Nephron progenitor cell (in vitro differentiated cells): ENCODE measurements at places on chromosomes 12 and 14.

GRCh38 chr12:97426492-97427116 lies 36.0 kb upstream of the RMST start:
- no peak for DNase-seq

DNA sequence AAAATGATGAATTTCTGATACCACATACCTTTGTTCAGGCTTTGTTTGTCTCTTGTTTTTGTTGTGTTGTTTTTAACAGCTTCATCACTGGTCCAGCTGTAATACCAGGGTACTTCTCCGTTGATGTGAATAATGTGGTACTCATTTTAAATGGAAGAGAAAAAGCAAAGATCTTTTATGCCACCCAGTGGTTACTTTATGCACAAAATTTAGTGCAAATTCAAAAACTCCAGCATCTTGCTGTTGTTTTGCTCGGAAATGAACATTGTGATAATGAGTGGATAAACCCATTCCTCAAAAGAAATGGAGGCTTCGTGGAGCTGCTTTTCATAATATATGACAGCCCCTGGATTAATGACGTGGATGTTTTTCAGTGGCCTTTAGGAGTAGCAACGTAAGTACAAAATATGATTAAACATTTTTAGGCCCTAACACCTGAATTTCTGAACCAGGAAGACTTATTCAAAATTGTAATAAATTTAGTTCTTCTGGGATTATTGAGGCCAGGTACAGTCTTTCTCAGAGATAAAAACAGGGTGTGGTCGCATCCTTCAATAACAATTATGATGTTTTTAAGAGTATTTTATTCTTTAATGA lies 22.4 kb downstream of the RXYLT1 start:
- DNase-seq, result no peak

DNA sequence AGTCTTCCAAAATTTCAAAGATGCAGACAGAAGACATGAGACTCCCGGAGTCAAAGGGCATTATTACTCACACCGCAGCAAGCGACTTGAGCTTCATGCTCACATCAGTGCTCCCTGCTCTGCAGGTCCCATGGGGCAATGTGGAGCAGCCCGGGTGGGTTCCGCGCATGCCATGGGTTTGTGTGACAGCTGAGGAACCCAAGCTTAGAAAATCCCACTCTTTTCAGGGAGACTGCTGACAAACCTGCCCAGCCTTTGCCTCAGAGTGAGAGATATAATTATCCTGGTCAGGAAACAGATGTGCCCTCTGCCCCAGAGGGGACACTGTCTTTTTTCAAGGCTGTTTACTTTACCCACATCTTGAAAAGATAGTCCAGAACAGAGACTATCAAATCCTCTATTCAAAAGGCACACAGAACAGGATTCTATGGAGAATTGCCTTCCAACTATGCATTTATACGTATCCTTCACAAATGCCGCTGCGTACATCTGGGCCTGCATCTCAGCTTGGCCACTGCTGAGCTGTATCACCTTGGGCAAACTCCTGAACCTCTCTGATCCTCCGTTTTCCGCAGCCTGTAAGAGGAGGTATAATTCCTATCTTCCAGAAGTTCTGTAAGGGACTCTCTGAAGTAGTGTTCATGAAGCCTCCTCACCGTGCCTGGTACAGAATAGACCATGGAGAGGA lies 16.0 kb downstream of the C14orf132 start:
- peak; percentile 10 for DNase-seq

DNA sequence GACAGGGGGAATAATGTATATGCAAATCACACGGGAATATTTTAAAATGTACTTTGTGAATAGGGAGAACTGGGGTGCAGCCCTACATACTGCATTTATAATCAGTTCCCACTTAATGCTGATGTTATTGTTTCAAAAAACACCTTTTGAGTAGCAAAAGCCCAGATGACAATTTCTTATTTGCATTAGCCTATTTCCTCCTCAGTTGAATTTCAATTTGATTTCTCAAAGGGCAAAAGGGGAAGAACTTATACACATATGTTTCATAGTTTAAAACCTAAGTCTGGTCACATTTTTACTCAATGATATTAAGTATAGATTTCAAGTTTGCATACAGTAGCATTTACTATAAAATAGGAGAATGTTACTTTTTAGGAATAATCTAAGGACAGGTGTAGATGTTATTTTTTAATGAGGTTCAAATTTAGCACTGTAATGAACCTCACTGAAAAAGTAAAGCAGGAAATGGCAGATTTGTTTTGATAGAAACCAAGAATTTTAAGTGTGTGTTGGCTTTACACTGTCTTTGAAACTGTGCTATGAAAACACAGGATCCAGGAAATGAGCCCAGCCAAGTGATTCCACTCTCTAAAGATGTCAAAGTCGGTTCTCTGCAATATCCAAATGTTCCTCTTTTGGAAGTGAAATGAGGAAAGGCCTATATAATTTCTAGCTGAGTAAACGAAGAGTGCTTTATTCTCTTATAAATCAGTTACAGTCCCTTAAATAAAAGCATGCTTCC lies 367.4 kb downstream of the BTG1 start:
- no peak for DNase-seq

DNA sequence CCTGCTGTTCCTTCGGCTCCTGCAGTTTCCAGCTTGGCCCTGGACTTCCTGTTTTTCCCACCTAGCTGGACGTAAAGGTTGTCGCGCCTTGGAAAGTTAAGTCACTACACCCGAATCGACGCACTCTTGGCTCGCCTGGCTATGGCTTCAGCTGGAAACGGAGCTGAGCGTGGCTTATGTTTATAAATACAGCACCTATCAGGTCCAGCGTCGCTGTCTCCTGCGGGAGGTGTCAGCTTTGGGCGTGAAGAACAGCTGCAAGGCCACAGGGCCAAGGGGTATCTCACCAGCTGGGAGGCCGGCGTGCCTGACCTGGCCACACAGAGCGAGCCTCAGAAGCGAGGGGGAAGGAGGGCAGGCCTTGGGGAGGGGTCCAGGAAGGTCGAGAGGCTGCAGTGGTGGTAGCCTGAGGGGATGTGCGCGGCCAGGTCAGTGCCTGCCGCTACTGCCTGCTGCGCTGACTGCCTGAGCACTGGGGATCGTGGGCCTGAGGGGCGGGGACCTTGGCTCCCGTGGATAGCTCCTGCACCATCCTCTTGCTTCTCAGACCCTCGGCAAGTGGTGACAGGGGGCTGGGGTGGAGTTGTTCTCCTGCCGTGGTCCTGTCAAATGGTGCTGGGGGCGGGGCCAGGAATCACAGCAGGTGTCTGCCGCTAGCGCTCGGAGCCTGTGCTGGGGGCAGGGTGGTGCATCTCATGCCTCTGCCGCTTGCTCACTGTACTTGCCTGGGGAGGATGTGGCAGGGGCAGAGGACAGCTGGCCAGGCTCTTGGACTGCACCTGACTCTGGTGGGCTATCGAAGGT lies 12.5 kb downstream of the PACS2 start:
- peak; percentile 42 for DNase-seq

- no peak for DNase-seq
Observed at GRCh38 chr12:45051572-45052125, 750 bp upstream of the DBX2 start.

GRCh38 chr14:61574514-61574807 lies 120.9 kb upstream of the HIF1A start:
- DNase-seq, result no peak

- no peak for DNase-seq
Observed at GRCh38 chr14:63735720-63736119, 7.9 kb upstream of the SGPP1 start.

- DNase-seq, result no peak
Observed at GRCh38 chr12:102343361-102344121, 136.8 kb downstream of the IGF1 start.

- peak; percentile 32 for DNase-seq
Observed at GRCh38 chr14:77319422-77319821, 1.3 kb downstream of the POMT2 start.

GRCh38 chr14:82419933-82420332 lies 886.3 kb upstream of the SEL1L start:
- no peak for DNase-seq

GRCh38 chr12:131674373-131674772 lies 36.5 kb upstream of the SFSWAP start:
- DNase-seq, result no peak

DNA sequence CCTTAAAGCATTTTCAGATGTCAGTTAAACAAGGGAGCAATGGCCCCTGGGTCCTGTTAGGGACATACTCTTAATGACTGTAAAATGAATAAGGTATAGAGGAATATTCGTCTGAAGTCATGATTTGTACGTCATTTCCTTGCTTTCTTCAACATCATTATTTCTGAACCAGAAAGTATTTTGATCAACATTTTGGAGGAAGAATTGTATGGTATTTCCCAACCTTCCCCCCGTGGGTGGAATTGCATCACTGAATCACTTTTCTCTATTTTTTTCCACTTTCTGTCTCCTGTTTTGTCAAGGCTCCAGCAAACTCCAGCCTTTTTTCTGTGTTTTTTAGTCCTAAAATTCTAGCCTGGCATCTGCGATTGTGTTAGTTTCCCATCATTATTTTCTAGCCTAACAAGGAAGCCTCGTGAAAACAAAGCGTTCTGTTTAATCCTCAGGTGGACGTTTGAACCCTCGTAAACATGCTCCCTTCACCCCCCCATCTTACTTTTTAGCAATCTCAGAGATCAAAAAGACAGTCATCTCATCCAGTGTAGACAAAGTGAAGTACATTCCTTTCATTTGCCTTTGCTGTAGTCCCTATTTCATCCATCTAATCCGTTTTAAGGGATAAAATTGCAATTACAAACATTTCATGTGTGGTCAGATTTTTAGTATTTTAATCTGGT lies 62.3 kb downstream of the ETV6 start:
- DNase-seq, result no peak

DNA sequence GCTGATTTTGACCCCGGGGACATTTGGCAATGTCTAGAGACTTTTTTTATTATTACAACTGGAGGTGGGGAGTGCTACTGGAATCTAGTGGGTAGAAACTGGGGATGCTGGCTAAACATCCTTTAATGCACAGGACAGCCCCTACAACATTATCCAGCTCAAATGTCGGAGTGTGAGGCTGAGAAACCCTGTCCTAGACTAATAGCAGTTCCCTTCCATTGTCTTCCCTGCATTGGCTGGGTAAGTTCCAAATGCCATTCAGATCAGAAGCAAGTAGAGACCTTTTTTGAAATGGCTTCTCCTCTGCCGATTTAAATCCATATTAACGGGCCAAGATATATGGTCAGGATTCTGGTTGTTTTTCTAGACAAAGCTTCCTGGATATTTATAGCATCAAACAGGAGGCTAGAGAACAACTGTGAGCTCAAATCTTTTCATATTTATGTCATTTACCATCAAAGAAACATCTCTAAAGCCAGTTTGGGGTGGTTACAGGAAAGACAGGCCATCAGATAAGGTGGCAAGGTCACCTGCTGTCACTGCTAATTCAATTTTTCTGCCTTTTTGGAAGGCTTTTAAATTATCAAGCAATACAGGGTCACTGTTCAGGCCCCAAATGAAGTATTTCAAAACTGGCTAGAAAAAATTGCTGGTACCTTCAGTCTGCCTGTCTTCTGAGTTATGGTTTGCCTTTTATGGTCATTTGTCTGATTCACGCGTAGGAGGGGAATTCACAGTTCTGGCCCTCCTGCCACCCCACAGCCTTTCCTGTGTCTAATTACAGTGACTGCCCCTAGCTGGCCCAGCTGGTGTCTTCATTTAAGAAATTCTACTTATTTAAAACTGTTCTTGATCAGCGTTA lies 20.1 kb upstream of the AKAP5 start:
- peak; percentile 25 for DNase-seq

GRCh38 chr14:32102152-32102787 lies 25.2 kb downstream of the ARHGAP5 start:
- no peak for DNase-seq

DNA sequence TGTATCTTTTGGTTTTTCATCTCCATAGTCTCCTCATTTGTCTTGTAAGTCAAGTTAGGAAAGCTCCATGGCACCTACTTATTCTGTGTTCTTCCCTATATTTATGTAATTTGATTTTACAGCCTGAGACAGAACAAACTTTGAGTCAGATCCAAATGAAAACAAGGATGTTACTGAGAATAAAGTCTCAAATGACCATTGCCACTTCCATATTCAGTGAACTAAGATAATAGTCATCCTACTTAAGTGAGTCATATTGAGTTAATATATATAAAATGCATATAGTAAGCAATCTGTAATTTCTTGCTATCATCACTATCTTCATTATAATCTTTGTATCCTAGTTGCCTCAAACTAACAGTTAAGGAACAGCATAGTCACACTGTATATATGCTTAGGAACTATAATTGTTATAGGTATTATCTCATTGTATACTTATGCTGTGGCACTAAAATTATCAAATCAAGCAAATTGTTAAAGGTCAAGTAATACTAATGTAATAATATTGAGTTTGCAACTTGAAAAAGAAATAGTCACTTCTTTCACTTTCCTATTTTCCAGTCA lies 30.8 kb downstream of the TMTC3 start:
- DNase-seq, result no peak

DNA sequence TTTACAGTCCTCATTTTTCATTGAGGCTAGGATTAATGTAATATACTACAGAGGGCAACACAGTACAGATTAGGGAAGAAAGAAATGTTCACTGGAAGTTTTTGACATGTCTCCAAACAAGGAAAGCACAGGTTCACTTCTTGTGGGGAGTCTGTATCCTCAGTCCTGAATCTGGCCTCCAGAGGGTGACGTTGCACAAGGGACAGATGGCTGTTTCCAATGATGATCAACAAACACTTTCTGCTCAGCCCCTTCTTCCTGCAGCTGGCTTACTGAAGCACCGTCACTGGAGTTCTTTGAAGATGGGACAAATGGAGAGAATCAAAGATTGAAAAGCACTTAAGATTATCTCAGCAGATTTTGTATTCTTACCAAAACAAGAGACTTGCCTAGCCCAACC lies 123.3 kb upstream of the OR4E1 start:
- DNase-seq, result no peak

- no peak for DNase-seq
Observed at GRCh38 chr12:88604646-88605045, 24.4 kb upstream of the KITLG start.

GRCh38 chr14:97994020-97994531 lies 1196.9 kb downstream of the VRK1 start:
- no peak for DNase-seq

DNA sequence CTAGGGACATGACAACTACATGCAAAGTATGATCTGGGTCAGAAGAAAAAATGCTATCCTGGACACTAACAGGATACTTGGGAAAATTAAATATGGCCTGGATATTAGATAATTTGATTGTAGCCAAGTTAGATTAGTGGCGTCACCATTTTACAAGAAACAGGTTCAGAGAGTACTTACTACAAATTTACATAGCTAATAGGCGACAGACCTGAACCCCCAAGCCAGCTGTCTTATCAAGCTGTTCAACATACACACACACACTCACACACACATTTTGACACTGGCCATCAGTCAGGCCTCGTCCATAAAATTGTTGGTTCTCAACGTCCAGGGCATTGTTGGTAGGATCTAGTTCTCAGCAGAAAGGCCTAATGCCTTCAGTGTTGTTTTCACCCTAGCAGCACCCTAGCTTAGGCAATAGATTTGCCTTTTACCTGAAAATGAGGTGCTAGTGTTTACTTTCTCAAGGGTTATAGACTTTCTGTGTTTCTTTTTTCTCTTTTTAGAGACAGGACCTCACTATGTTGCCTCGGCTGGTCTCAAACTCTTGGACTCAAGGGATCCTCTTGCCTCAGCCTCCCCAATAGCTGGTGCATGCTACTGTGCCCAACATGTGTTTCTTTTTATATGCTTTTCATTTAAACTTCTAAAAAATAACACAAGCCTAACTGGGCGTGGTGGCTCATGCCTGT lies 3.3 kb upstream of the C14orf93 start:
- DNase-seq, result no peak
